ENCODE measurements at places on chromosomes 6 and 20. TPM values are rescaled to one million over a fixed set of nuclear protein-coding genes. Genes with fewer than 3 reads are reported as not detected.

Gene PGC
- total RNA-seq, result not detected

Gene OSTM1
- 63.8 TPM for total RNA-seq

Gene DPM1
- 44.5 TPM for total RNA-seq

Gene AKIRIN2
- 73.5 TPM for total RNA-seq

Gene TCF21
- total RNA-seq, result 2.8 TPM

DNA sequence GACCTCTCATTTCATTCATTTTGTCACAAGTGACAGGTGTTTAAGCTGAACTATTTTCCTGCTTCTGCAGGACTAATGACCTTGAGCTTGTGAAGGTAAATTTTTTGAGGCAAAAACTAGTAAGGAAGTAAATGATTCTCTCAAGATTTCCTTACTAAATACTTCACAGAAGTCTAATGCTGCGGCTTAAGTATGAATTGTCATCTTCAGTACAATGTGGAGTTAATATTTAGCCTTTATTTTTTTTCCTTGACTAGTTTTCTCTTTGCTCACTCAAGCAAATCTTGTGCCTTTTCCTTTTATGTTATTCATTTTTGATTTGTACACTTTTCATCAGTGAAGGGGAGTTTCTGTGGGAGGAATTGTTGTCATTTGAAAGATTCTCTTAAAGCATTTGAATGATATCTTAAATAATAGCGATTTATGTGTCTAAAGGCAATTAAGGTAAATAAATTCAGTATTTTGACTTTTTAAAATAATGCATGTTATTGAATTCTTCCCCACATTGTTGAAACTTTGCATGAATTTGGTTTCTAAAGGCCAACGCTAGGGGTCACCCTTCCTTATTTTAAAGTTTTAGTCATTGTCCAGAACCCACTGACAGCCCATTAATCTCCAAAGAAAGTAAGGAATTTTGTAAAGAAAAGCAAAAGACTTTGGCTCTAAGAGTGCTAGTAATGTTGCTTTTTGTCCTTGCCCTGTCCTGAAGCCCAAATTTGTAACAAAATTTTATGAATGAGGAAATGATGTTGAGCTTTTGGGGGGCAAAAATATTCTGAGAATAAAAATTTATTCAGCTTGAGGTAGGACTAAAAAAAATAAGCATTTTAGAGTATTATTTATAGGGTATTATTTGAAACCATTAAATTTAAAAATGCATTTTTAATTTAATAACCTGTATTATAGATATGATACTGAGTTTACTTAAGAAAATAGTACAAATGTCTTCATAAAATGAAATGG, 157.4 kb upstream of the LAMA2 start:
- peak; percentile 39 for DNase-seq
- H3K36me3 ChIP-seq, result no peaks in the 10 kb centered on the region
- no peaks in the 10 kb centered on the region for H3K27me3 ChIP-seq

- no peaks in the 10 kb centered on the region for H3K27me3 ChIP-seq
- H3K36me3 ChIP-seq, result no peaks in the 10 kb centered on the region
- no peaks in the 10 kb centered on the region for H3K4me1 ChIP-seq
- no peak overlapping the region for H3K27ac ChIP-seq
- H3K4me3 ChIP-seq, result no peak overlapping the region
Observed at GRCh38 chr20:8473459-8473858, 341.4 kb downstream of the PLCB1 start.

DNA sequence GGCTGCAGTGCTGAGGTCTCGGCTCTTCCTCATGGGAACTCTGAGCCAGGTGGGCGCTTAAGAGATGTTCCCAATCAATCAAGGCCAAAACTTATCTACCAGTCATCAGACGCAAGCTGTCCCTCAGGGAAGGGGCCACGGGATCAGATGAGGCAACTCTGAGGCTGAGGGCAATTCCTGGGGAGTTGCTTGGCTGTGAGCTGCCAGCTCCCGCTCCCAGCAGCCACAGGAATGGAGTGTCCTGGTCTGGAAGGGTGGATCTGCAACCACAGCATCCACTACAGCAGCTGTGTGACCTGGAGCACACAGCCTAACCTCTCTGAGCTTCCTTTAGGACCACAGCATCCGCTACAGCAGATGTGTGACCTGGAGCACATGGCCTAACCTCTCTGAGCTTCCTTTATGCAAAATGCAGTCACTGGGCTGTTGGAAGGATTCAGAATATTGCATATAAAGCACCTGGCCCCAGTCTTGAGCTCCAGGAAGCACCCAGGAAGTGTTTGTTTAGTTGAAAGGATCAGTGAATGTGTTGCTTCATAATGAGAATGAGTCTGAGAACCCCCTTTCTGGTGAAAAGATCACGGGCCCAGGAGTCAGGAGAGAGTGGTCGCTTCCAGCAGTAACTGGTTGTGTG, 60.9 kb downstream of the TFAP2C start:
- no peak for DNase-seq
- H3K27me3 ChIP-seq, result no peaks in the 10 kb centered on the region
- H3K4me1 ChIP-seq, result no peaks in the 10 kb centered on the region
- H3K4me3 ChIP-seq, result no peak overlapping the region
- H3K27ac ChIP-seq, result no peak overlapping the region

Data from testis (tissue), 5 donors.